Mesothelial cell of epicardium (in vitro differentiated cells): ENCODE measurements at places on chromosomes 16 and 17.

DNA sequence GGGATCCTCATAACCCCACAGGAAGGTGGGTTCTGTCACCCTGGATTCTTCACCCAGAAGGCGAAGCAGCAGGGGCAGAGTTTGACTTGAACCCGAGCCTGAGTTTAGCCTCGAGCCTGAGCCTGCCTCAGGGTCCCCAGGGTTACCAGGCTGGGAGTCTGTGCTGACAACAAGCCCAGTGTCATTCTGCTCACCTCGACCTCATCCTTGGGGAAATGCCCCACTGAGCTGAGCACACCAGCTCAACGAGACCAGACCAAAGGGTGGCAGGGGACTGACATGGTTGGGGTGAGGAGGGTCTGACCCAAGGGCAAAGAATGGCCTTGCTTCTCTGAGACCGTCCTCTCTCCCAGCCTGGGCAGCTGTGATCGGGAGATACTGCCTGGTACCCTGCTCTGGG, 20.2 kb downstream of the CACNG4 start:
- no peak for DNase-seq

DNA sequence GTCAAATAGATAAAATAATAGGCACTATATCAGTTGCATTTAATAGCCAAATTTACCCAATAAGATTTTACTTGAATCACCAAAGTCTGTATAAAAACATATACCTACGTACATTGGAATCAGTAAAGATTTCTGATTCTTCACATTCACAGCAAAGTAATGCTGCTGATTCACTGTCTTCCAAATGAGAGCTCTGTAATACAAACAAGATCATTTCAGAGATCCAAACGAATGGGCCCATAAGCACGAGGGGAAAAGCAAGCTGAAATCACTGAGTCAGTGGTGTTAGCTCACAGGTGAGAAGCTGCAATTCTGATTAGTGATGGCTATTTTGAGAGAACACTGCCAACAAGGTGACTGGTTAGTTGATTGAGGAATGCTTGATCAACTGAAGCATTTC, 81.3 kb downstream of the SSH2 start:
- no peak for DNase-seq

GRCh38 chr16:73060892-73061490, 13.1 kb upstream of the ZFHX3 start:
- DNase-seq = no peak

DNA sequence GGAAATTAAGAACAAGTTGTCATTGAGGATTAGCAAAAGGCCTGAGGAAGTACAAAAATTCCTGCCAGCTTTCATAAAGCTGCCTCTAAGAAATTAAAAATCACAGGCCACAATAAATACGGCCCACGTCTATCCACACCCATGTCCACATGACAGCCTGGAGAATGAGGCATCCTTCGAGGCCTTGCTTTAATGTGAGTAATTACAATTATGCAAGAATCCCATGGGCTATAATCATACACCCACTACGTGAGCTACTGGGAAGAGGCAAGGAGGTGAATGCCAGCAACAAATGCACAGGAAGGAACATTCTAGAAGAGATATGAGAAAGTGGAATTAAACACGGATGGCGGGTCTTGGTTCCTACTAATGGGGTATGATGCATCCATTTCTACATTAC, 65.4 kb upstream of the ZFHX3 start:
- DNase-seq = no peak

GRCh38 chr16:68711421-68712139, 25.5 kb upstream of the CDH1 start:
- DNase-seq = no peak

DNA sequence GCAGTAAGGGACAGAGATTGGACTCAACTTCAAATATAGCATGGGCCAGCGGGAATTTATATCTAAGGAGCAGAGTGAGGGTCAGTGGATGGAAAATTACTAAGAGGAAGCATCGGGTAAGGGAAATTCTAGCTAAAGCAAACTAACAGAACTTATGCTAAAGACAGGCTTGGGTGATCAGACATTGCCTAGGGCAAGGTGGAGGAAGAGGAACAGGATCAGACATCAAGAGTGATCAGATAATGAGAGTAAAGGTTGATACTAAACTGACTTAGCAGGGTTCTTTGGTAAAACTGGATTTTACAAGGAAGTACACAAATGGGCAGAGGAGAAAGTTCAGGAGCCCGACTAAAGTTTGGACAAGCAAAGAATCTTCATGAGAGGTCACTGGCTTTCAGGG, 86.3 kb upstream of the TOM1L1 start:
- DNase-seq = no peak

- no peak for DNase-seq
Measured at GRCh38 chr16:50627419-50627818, 53.7 kb downstream of the SNX20 start.
